ENCODE measurements at places on chromosomes 4 and X. TPM values are rescaled to one million over a fixed set of nuclear protein-coding genes. Genes with fewer than 3 reads are reported as not detected.

RHOXF2 gene
- total RNA-seq = not detected

TEX13B gene
- total RNA-seq = not detected

PLP1 gene
- 1.9 TPM for total RNA-seq

FAM47A gene
- total RNA-seq = not detected

PLK4 gene
- total RNA-seq = 1.6 TPM

MAOB gene
- total RNA-seq = 0.24 TPM

REELD1 gene
- total RNA-seq = not detected

AR gene
- 6.8 TPM for total RNA-seq

EGF gene
- 3.0 TPM for total RNA-seq

GYPA gene
- not detected for total RNA-seq

STPG2 gene
- total RNA-seq = 0.12 TPM

SHROOM3 gene
- total RNA-seq = 27.7 TPM

ETDB gene
- total RNA-seq = not detected

PDGFC gene
- 50.8 TPM for total RNA-seq

SAGE1 gene
- total RNA-seq = not detected

TDO2 gene
- total RNA-seq = 1.5 TPM

JCHAIN gene
- total RNA-seq = 2.4 TPM

ABCG2 gene
- total RNA-seq = 0.49 TPM

PDE5A gene
- total RNA-seq = 9.0 TPM

IL2 gene
- not detected for total RNA-seq

MAGEB2 gene
- total RNA-seq = not detected

CAMK2D gene
- total RNA-seq = 142 TPM

TMPRSS11F gene
- total RNA-seq = not detected

EDNRA gene
- total RNA-seq = 36.5 TPM

MYOZ2 gene
- not detected for total RNA-seq

NAAA gene
- 46.9 TPM for total RNA-seq

FAAH2 gene
- 0.24 TPM for total RNA-seq

P2RY10 gene
- total RNA-seq = not detected

HOPX gene
- total RNA-seq = not detected

GPRIN3 gene
- total RNA-seq = 0.49 TPM

MAGEA2B gene
- total RNA-seq = not detected

GPR119 gene
- not detected for total RNA-seq

GCNA gene
- 1.7 TPM for total RNA-seq

MTNR1A gene
- 0.32 TPM for total RNA-seq

CT45A3 gene
- total RNA-seq = not detected

PCDH7 gene
- 18.7 TPM for total RNA-seq

CENPI gene
- 6.0 TPM for total RNA-seq

HELT gene
- total RNA-seq = not detected

SLAIN2 gene
- total RNA-seq = 97.4 TPM

SLIT2 gene
- total RNA-seq = 110 TPM

KCNE5 gene
- total RNA-seq = 0.24 TPM

FABP2 gene
- total RNA-seq = not detected

CLIC2 gene
- 7.8 TPM for total RNA-seq

WDR17 gene
- 3.2 TPM for total RNA-seq

SPANXA2 gene
- total RNA-seq = not detected

PGAM4 gene
- total RNA-seq = not detected

GPR50 gene
- not detected for total RNA-seq

ARMCX4 gene
- total RNA-seq = 7.5 TPM

SLC4A4 gene
- 0.85 TPM for total RNA-seq

LRRC66 gene
- 0.36 TPM for total RNA-seq

PAGE4 gene
- total RNA-seq = not detected

RS1 gene
- total RNA-seq = not detected

All from hair follicle dermal papilla cell (primary cell).